ENCODE measurements at places on chromosomes 7 and 10.

DNA sequence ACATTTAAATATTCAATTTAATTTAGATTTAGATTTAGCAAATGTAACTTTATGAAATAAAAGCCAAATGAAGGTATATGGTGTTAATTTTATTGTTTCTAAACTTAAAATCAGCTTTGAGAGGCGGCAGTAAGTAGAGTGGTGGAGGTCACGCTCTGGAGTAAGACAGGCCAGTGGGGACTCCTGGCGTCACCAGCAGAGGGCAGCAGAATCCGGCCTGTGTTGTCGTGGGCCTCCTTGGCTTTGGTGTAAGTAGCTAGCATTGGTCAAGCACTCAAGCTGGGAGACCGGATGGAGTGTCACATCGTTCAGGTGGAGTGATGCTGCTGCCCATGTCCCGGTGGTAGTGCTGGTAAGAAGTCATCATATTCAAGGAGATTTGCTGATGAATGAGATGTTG lies 98.7 kb upstream of the DNAJB6 start:
- no peak for DNase-seq

- no peak for DNase-seq
Measured at GRCh38 chr7:34219153-34219718, 313.9 kb downstream of the BMPER start.

DNA sequence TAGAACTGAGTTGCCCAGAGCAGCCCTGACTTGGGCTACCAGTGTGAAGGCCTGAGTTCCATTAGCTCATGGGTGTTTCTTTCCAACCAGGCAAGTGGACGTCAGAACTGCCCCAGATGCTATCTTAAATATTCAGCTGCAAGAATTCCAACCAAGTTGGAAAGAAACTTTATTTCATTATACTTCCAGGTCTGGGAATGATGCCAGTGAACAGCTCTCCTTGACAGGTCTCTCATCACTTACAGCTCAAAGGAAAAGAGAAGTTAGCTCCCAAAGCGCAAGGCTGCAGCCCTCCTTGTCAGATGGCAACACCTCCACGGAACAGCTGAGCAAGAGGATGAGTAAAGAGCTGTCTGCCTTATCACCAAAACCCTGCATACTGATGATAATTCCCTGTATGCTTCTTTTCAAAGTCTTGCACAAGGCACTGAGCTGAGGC lies 255.5 kb upstream of the AOAH start:
- no peak for DNase-seq

DNA sequence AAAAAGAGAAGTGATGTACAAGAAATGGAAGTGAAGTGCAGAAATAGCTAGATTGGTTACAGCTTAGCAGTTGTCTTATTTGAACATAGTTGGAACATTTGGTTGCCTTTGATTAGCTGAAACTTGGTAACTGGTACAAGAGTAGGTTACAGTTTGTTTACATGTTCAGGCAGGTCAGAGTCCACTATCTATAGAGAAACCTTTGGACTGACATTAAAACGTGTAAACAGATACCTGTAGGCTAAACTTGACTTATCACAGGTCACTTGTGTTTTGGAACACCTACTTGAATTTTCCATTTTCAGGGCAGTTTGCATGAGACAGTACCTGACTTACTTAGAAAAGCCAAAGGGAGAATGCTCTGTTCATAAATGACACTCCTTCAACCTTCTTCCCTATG lies 28.5 kb upstream of the CYP2C8 start:
- DNase-seq: no peak

DNA sequence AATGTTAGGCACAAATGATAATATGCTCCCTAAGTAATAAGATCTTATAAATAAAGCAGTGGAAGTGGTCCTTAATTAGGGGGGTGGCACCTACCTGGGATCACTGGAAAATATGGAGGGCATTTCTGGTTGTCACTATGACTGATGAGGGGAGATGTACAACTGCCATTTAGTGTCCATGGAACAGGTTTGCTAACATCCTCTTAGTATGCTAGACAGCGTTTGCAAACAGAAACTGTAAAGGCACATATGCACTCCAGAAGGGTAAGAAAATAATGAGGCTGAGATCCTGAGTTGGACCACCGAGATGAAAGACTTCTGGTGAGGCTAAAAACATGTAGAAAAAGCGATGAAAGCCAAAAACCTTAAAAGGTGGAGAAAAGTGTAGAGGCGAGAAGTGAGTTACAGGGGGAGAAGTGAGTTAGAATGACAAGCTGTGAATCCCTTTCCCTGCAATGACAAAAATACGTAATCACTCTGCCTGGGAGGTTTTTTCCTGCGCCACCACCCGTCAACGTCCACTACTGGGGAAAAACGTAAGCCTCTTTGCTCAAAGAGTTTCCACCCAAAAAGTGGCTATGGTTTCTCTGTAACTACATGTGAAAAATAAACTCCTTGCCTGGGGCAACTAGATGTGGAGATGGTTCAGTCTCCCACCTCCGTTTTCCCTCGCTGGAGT lies 767 bp downstream of the KRIT1 start:
- no peak for DNase-seq

DNA sequence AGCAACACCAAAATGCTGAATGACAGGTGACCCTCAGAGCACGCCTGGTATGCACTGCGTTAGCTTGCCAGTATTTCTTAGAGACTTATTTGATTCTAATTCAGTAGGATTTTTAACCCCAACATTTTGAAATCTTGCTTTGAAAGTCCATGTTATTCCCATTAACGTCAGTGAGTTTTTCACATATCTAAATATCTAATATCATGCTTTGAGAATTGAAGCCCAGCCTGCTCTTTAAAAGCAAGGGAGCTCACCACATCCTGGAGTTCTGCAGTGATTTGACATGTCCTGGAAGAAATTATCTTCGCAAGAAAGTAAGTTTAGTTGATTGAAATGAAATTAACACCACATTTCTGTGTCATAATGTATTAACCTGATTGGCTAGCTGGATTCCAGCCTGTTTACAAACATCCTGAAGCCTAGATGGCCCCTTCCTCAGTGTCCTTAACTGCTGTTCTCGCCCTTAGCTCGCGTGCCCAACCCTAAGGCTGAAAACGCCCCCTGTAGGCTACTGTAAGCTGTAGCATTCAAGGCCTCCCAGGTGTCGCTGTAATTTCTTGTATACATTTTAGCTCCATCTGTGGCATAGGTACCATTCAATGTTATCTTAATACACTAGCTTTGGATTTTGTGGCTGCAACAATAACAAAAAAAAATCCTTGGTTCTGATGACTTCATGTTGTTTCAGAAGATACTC lies 191.5 kb downstream of the MGMT start:
- DNase-seq: no peak

DNA sequence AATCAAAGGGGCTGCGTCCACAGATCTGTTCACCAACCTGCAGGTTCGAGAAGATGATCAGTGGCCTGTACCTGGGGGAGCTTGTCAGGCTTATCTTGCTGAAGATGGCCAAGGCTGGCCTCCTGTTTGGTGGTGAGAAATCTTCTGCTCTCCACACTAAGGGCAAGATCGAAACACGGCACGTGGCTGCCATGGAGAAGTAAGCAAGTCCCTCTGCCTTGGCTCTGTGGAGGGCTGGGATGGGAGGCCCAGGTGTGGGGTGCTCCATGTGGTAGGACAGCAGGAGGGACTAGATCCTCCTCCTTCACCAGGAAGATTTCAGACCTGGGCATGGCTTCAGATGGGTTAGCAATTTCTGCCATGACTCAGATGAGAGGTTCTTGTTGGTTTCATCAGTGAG lies 25.9 kb downstream of the HKDC1 start:
- no peak for DNase-seq

- no peak for DNase-seq
Measured at GRCh38 chr10:92655426-92655825, 34.3 kb upstream of the HHEX start.

DNA sequence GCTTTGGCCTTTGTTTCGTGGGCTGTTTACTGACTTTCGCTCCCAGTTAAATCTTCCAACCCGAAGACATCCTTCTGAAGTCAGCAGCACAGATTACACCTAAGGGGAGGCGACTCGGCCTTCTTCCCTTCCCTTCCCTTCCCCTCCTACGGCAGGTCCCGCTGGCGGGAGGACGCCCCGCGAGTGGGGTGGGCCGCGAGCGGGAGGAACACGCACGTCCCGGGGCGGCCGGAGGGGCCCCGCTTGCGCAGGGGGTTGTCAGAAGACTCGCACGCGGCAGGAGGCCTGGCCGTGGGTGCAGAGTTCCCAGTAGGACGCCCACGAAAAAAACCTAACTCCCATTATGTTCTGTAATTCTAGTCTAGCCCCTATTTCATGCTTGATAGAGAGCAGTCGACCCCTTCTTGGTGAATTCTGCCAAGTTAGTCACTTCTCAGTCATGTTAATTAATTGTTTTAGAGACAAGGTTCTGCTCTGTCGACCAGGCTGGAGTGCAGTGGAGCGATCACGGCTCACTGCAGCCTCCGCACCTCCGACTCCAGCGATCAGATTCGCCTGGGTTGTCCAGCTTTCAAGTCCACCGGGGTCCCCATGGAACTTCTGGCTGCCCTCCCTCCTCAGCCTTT lies 19.2 kb upstream of the ZNF32 start:
- no peak for DNase-seq

GRCh38 chr7:10779465-10780399 lies 193.9 kb upstream of the PHF14 start:
- no peak for DNase-seq

DNA sequence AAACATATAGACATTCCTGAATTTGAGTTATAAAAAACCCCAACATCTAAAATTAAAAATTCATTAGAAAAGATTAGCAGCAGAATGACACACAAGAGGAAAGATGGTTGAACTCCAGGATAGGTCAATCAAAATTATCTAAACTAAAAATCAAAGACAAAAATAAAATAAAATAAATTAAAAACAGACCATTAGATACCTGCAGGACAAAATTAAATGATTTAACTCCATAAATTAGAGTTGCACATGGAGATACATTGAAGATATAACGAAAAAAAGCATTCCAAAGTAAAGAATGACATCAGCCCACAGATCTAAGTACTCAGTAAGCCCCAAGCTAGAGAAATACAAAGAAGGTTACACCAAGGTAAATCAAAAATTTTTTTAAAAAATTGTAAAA lies 226.1 kb upstream of the SORCS1 start:
- DNase-seq: no peak

- DNase-seq: no peak
Measured at GRCh38 chr10:52864201-52865106, 91.9 kb upstream of the MBL2 start.

DNA sequence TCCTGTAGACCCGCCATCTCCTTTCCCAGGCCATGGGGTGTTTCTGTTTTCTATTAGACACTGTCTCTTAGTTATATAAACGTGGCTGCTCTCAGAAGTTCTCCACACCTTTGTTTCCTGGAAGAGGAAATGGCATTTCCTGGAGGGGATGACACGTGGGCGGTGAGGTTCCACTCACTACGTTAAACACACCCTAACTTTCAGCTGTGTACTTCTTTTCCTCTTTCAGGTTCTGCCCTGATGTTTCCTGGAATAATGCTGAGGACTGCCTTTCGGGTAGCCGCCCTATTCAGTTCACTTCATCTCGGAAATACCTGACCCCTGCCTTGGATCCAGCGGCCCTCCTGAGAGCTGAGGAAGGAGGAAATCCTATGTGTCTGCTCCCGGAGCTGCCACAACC lies 3.4 kb upstream of the PRKCQ start:
- peak; percentile 77 for DNase-seq

GRCh38 chr10:114615600-114616007 lies 42.5 kb downstream of the ABLIM1 start:
- no peak for DNase-seq

GRCh38 chr7:78395298-78396036 lies 596.9 kb downstream of the PHTF2 start:
- DNase-seq: no peak

DNA sequence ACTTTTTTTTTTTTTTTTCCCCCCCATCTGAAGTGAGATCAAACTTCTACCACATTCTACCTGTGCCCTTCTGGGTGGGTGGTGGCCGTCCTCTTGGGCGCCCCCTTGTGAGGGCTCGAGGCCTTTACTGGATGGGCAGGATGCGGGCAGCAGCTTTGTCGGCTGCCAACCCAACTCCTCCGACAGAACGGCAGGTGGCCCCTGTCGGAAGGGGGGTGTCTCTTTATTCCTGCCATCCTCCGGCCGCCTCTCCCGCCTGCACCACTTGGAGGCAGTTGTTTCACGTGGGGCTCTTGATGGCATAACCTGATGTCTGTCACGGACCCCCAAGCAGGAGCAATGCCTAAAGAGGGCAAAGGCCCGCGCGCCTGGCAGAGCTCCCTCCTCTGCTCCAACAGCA lies 31.0 kb downstream of the AMZ1 start:
- peak; percentile 83 for DNase-seq

GRCh38 chr10:131653140-131653539 lies 247.7 kb upstream of the PPP2R2D start:
- no peak for DNase-seq

DNA sequence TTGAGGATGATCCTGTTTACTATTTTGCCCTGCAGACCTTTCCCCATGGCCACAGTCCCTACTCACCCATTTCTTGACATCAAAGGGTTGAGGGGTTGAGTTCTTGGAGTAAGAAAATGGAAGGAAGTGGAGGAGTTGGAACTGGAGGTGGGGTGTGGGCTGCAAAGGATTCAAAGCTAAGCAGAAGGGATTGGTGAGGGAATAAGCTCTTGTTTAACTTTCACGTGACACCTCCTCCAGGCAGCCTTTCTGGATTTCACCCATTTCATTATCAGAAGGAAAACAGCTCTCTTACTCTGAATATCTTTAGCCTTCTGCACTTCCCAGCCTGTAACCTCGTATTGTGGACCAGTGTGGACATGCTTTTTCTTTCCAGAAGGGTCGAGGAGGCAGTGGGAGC lies 13.7 kb downstream of the MOSPD3 start:
- DNase-seq: no peak

- DNase-seq: peak; percentile 74
Measured at GRCh38 chr10:78974617-78975317, 94.0 kb upstream of the ZMIZ1 start.

- DNase-seq: peak; percentile 66
Measured at GRCh38 chr10:73647211-73647874, 6.1 kb upstream of the MYOZ1 start.

DNA sequence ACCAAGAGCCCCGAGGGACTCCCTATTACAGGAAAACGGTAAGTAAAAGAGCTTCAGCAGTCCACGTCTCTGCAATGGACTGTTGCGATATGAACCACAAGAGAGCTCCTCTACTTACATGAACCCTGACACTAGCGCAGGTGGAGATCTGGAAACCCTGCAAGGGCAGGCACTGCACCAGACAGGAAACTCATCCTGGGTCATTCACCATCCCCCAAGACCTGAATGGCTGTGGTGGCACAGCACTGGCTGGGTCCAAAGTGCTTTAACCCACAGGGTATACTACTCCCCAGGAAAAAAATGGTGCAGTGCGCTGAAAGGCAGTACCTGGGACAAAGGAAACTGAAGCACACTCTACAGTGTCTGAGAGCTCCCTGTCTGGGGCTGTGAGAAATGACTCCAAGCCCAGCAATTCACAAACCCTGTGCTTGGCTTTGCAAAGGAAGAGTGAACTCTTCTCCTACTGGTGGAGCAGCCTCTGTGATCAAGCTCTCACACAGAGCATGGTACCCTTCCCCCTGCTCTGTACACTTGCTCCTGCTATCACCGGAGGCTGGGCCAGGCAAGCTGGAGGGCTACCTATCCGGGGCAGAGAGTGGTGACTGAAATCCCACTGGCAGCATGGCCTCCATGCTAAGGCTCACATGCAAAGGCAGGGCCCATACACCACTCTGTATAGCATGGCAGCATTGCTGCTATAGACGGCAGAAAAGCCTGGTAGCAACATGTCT lies 44.9 kb downstream of the HIBADH start:
- no peak for DNase-seq

- DNase-seq: no peak
Measured at GRCh38 chr7:158174947-158175346, 412.7 kb downstream of the PTPRN2 start.

Data from activated T-cell treated with anti-CD3 and anti-CD28 coated beads, Interleukin-2, amount 50 U/mL, for 24 hours (primary cell).